Cerebellar nuclear complex (tissue), 1 donor: ENCODE measurements at places on chromosomes 1 and 21.

- no peak for DNase-seq
Observed at GRCh38 chr1:59128239-59128736, 168.6 kb upstream of the FGGY start.

DNA sequence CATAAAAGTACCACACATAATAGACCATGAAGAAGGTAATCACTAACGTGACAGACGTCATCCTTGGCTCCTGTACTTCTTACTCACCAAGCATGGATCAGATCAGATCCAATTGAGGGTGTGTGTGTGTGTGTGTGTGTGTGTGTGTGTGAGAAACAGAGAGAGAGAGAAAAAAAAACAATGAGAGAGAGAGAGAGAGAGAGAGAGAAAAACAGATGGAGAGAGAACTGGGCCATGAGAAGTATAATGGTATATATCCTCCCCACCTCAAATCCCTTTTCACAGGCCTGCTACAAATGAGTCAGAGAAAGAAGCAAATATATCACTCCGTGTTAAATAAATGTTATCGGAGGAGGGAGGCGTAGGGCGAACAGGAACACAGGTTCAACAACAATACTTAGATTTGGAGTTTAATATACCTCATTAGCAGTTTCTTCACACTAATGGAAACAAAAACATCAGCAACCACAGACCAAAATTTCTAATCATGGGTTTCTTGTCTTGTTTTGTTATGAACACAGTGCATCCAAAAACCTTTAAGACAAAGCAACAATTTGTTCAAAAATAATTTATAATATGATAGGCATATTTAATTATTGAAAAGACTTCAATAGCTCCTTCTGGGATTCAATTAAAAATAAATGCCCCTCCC is 45.3 kb downstream of the TIAM1 start:
- no peak for DNase-seq

DNA sequence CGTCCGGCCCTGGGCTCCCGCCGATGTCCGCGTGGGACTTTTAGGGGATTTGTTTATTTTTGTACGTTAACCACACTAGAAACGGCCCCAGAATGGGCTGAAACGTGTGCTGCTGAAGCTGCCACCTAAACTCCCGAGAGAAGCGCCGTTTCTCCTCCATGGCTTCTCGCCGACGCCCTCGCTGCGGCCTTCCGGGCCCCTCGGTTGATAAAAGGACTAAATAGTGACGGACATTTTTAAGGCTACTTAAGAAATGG is 678 bp upstream of the PTTG1IP start:
- DNase-seq, result no peak

- no peak for DNase-seq
Observed at GRCh38 chr1:88035578-88035977, 648.5 kb upstream of the PKN2 start.

- DNase-seq, result no peak
Observed at GRCh38 chr1:30971496-30971895, 62.9 kb upstream of the SDC3 start.

GRCh38 chr1:184160236-184160635 is 108.7 kb downstream of the TSEN15 start:
- DNase-seq, result no peak
